ENCODE measurements at places on chromosomes 13 and 19. TPM values are rescaled to one million over a fixed set of nuclear protein-coding genes. Genes with fewer than 3 reads are reported as not detected.

The ZNF649 gene
- polyA plus RNA-seq: 6.0 TPM

The LYL1 gene
- polyA plus RNA-seq: 0.07 TPM

The ELF1 gene
- polyA plus RNA-seq: 37.9 TPM

The PLEKHF1 gene
- polyA plus RNA-seq: 11.4 TPM

GRCh38 chr13:52615812-52616211, 26.4 kb upstream of the HNRNPA1L2 start:
- DNase-seq: no peak

- no peak for DNase-seq
Observed at GRCh38 chr19:28685802-28686201, 527.1 kb downstream of the UQCRFS1 start.

- peak; percentile 72 for DNase-seq
Observed at GRCh38 chr19:2503521-2504109, 27.7 kb downstream of the GADD45B start.

GRCh38 chr13:38265132-38265497, 84.5 kb upstream of the UFM1 start:
- no peak for DNase-seq

- no peak for DNase-seq
Observed at GRCh38 chr19:47729468-47729798, 15.9 kb upstream of the NOP53 start.

- DNase-seq: no peak
Observed at GRCh38 chr13:51152701-51153100, 41.6 kb upstream of the C13orf42 start.

GRCh38 chr13:97359181-97360057, 74.5 kb upstream of the RAP2A start:
- peak; percentile 32 for DNase-seq

DNA sequence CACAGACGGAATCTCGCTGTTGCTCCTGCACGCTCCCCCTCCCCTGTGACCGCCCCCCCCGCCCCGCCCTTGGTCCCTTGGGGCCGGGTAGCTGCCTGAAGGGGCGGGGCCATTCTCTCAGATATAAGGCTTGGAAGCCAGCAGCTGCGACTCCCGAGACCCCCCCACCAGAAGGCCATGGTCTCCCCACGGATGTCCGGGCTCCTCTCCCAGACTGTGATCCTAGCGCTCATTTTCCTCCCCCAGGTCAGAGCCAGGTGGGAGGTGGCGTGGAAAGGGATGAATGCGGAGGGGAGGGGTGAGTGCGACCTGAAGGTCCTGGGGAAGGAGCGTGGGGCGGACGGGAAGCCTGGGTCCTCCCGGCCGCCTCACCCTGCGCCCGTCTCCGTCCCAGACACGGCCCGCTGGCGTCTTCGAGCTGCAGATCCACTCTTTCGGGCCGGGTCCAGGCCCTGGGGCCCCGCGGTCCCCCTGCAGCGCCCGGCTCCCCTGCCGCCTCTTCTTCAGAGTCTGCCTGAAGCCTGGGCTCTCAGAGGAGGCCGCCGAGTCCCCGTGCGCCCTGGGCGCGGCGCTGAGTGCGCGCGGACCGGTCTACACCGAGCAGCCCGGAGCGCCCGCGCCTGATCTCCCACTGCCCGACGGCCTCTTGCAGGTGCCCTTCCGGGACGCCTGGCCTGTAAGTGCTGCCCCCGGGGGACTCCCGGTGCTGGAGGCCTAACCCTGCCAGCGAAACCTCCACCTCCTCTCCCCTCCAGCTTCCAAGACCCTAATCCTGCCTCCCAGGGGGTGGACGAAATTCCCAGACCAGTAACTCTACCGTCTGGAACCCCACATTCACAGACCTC, at the start of gene DLL3:
Gene DLL3, plus strand, starts transcription at position 150 of the 845 bp plus-strand sequence. Its CDS starts 28 bp downstream, at position 178.
- DNase-seq: no peak

DNA sequence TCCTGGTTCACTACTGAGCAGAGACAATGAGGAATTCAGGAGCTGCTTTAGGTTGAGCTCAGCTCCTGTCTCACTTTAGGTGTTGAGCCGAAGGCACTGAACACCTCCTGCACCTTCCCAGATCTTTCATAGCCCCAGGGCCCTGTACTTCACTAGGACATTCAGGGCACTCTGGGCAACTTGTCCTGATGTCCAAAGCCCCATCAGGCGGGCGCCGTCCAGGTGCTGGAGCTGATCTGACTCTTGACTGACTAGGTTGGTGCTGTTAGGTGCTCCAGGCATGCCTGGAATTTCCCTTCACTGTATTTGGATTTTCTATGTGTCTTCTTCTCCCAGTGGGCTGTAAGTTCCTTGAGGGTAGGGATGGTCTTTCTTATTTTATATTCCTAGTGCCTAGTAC, 48.4 kb upstream of the CNMD start:
- DNase-seq: no peak

DNA sequence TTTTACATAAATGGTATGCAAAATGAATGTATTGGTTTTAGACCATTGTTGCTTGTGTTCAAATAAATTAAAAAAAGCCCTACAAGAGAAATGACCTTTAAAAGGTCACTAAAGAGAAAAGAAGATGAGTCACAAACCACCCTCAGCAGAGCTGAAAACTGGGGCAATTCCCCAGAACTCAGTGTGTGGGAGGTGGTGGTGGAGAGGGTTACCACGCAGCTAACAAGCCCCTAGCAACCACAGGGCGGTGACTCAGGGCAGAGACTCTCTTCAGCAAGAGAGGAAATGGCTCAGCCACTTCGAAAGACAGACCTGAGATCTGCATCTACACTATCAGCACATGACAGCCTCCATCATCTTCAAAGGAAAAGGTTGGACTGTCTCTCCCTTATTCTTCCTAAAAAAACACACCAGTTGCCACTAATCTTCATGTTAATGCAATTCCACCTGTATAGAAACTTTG, 29.4 kb upstream of the NDFIP2 start:
- no peak for DNase-seq

DNA sequence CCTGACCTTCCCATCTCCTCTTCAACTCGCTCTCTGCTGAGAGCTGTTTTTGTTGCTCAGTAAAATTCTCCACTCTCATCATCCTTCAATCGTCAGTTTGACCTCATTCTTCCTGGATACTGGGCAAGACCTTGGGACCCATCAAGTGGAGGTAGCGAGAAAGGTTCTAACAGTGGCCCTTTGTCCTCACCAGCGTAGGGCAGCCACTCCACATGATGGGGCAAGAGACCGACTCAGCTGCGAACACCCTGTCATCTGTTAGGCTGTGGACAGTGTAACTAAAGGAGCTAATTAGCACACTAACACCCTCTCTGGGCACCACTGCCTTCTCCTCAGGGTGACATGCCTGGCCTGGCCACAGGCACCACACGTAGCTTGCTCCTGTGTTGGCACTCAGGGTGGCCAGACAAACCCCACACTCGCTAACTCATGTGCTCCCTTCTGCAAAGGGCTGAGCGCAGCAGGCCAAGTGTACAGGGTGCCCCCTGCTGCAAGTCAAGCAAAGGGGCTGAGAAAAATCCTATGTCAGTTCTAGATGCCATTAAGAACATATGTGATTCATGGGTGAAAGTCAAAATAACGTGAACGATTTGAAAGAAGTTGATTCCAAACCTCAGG, 1216.0 kb downstream of the SLITRK5 start:
- DNase-seq: no peak

Measured in keratinocyte (primary cell).